Heart right ventricle (tissue), 16 donors: ENCODE measurements at places on chromosomes 2 and 18. TPM values are rescaled to one million over a fixed set of nuclear protein-coding genes. Genes with fewer than 3 reads are reported as not detected.

GRCh38 chr18:5941890-5942289 is 46.6 kb upstream of the TMEM200C start:
- H3K36me3 ChIP-seq: no peaks in the 10 kb centered on the region
- no peak overlapping the region for H3K27ac ChIP-seq
- no peak overlapping the region for H3K4me3 ChIP-seq
- H3K27me3 ChIP-seq: no peaks in the 10 kb centered on the region

DNA sequence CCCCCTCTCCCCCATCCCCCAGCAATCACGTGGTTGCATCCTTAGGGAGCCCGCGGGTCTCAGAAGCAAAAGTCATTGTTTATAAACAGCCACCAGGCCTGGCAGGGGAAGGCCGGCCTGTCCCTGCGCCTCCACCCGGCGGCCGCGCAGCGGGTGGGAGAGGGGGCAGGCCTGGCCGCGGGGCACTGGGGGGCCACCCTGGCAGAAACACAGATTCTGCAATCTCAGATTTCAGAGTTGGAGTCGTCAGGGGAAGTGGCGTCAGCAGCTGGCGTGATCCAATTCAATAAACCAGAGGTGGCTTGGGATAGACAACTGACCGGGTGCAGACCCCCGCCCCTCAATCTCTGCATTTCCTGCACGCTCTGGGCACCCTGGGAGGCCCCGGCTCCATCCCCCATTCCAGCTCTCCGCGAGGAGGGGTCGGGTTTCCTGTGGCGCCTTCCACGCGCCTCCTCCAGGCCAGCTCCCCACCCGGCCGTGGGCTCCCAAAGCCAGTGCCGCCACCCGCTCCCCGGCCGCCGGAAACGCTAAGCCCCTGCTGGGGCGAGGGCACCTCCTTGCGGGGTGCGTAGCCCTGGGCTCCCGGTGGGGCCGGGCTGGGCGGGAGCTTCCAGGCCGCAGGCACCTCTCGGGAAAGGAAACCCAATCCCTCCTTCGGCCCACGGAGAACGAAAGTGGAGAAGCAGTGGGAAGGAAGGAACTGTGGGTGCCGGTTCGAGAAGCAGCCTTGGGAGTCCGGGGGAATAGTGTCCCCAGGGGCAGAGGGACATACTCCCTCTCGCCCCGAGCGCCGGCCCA is 1.1 kb downstream of the BIN1 start:
- peak; percentile 47 for DNase-seq
- H3K27me3 ChIP-seq: no peaks in the 10 kb centered on the region
- peak overlapping the region; percentile 76 for H3K4me3 ChIP-seq
- H3K36me3 ChIP-seq: no peaks in the 10 kb centered on the region

- no peaks in the 10 kb centered on the region for H3K36me3 ChIP-seq
- H3K4me3 ChIP-seq: no peak overlapping the region
- H3K27ac ChIP-seq: no peak overlapping the region
Measured at GRCh38 chr18:9737472-9738121, 29.5 kb downstream of the RAB31 start.

DNA sequence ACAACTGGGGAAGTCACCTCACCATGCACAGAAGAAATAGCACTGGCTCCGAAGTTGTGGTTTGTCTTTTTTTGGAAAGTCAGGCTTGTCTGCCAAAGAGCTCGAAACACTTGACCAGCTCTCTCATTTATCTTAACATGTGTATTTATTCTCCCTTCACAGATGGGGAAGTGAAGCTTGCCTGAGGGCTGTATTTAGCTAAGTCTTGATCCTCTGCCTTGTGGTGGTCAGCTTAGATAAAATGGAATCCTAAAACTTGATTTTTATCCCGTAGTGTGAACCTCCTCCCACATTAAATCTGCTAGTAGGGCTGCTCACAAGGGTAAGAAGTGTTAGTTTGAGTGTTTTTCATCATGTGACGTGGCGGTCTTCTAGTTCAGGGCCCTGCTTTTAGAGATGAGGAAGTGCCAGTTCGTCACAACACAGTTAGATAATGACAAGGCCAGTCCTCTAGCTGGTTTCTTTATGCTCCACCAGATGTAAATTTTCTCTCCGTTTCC is 89.7 kb downstream of the TMEM247 start:
- peak overlapping the region; percentile 80 for H3K27ac ChIP-seq
- peaks cover 100% of the 10 kb centered on the region for H3K4me1 ChIP-seq
- no peak for DNase-seq
- no peak overlapping the region for H3K4me3 ChIP-seq

GRCh38 chr18:79010802-79011201 is 31.2 kb downstream of the SALL3 start:
- H3K4me1 ChIP-seq: no peaks in the 10 kb centered on the region
- H3K27me3 ChIP-seq: peaks cover 12% of the 10 kb centered on the region
- no peak overlapping the region for H3K4me3 ChIP-seq

- H3K27me3 ChIP-seq: no peaks in the 10 kb centered on the region
- H3K27ac ChIP-seq: no peak overlapping the region
- H3K4me1 ChIP-seq: peaks cover 1% of the 10 kb centered on the region
- H3K36me3 ChIP-seq: no peaks in the 10 kb centered on the region
- DNase-seq: no peak
Measured at GRCh38 chr18:48655508-48655907, 116.7 kb downstream of the CTIF start.

DNA sequence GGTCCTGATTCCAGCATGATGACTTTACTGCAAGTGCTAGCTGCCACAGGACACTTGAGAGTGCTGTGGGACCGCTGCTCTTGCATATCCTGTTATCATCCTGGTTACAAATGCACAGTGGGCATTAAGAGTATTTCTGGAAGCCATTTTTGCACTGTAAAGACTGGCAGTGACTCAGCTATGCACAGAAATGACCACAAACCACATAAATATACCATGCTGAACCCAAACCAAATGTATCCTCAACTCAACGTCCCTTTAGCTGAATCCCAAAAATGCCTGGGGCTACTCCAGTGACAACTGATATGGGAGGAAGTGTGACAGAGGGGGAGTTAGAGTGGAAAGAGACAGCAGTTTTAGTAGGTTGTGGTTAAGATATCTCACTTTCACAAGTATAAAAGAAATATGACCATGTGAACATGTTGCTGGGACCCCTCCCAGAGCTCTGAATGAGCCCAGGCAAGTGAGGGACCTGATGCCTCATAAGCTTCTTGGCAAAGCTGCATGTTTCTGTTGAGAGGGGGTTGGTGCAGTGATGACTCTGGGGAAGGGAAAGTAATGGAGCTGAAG is 37.3 kb downstream of the RHBDD1 start:
- no peaks in the 10 kb centered on the region for H3K36me3 ChIP-seq
- H3K27ac ChIP-seq: no peak overlapping the region
- no peak overlapping the region for H3K4me3 ChIP-seq
- no peaks in the 10 kb centered on the region for H3K27me3 ChIP-seq

DNA sequence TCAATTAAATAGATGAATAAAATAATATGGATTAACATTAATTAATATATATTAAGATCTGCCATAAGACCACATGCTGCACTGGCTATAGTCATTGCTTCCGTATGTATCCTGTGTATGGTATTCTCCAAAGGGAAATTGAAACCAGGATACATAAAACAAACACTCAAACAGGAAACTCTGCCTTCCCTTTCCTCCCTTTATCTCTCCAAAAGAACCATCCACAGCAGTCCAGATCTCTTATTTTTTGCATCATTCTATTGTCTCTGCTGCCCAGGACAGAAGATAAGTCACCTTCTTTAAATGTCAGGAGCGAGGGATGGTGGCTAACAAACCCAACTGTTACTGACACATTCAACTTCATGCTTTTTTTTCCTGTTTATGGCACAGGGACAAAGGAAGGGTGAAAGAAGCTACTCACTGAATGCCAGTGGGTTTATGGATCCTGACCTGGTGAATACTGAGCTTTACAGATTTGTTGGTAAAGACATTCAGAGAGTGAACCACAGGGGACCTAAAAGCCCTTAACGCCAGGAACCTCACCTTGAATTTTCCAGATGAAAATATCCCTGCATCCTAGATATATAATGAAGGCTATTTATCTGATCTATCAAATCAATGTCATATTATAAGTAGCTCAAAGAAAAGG is 67.5 kb downstream of the CSRNP3 start:
- H3K4me1 ChIP-seq: no peaks in the 10 kb centered on the region
- DNase-seq: no peak

DNA sequence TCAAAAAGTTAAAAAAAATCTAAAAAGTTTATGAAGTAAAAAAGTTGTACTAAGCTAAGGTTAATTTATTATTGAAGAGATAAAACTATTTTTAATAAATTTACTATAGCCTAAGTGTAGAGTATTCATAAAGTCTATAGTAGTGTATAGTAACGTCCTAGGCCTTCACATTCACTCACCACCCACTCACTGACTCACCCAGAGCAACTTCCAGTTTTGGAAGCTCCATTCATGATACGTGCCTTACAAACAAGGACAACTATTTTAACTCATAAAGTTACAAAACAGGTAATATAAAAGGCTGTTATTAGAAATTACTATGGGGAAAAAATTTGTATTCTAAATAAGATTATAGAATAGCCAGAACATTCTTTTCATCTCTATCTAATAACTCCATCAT is 158.9 kb upstream of the FN1 start:
- H3K27me3 ChIP-seq: no peaks in the 10 kb centered on the region
- no peaks in the 10 kb centered on the region for H3K36me3 ChIP-seq
- H3K27ac ChIP-seq: no peak overlapping the region
- no peaks in the 10 kb centered on the region for H3K4me1 ChIP-seq
- DNase-seq: no peak

GRCh38 chr2:54549917-54550518 is 93.9 kb downstream of the SPTBN1 start:
- H3K4me3 ChIP-seq: no peak overlapping the region
- no peaks in the 10 kb centered on the region for H3K27me3 ChIP-seq
- H3K27ac ChIP-seq: no peak overlapping the region
- H3K36me3 ChIP-seq: no peaks in the 10 kb centered on the region

DNA sequence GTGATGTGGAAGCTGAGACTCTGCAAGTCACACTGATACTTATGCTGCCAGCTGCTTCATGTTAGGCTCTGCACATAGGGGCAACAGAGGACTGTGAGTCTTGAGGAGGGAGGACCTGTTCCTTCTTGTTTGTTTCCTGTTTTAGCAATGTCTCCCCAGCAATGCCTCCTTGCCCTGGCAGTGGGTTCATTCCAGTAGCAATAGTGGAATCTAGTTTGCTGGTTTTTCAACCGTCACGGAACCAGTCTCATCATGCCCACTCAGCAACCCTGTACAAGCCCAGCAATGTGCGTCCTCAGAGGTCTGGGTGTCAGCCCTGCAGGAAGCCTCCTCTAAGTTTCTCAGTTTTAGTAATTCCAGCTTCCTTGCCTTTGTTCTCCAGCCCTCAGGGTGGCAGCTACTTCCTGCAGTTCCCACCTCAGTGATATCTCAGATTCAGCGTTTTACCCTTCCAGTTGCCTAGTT is 20.5 kb upstream of the ITGB6 start:
- DNase-seq: no peak
- H3K27me3 ChIP-seq: no peaks in the 10 kb centered on the region
- no peak overlapping the region for H3K27ac ChIP-seq
- peaks cover 2% of the 10 kb centered on the region for H3K4me1 ChIP-seq
- no peak overlapping the region for H3K4me3 ChIP-seq

- no peak for DNase-seq
- peaks cover 13% of the 10 kb centered on the region for H3K36me3 ChIP-seq
- H3K4me1 ChIP-seq: no peaks in the 10 kb centered on the region
- no peak overlapping the region for H3K27ac ChIP-seq
Measured at GRCh38 chr2:15331787-15332186, 229.3 kb downstream of the NBAS start.

GRCh38 chr2:45845566-45845965 is 194.1 kb downstream of the PRKCE start:
- H3K4me3 ChIP-seq: no peak overlapping the region
- no peaks in the 10 kb centered on the region for H3K27me3 ChIP-seq
- peaks cover 5% of the 10 kb centered on the region for H3K4me1 ChIP-seq
- H3K36me3 ChIP-seq: no peaks in the 10 kb centered on the region
- no peak overlapping the region for H3K27ac ChIP-seq

- H3K27ac ChIP-seq: no peak overlapping the region
- H3K4me1 ChIP-seq: no peaks in the 10 kb centered on the region
- no peaks in the 10 kb centered on the region for H3K36me3 ChIP-seq
- no peak overlapping the region for H3K4me3 ChIP-seq
- no peaks in the 10 kb centered on the region for H3K27me3 ChIP-seq
Measured at GRCh38 chr2:220157312-220157711, 529.9 kb downstream of the SLC4A3 start.

- peaks cover 7% of the 10 kb centered on the region for H3K4me1 ChIP-seq
- H3K4me3 ChIP-seq: no peak overlapping the region
- H3K36me3 ChIP-seq: no peaks in the 10 kb centered on the region
- no peak overlapping the region for H3K27ac ChIP-seq
- H3K27me3 ChIP-seq: no peaks in the 10 kb centered on the region
Measured at GRCh38 chr18:9421901-9422327, 53.4 kb upstream of the RALBP1 start.

- no peaks in the 10 kb centered on the region for H3K27me3 ChIP-seq
- no peak for DNase-seq
- no peaks in the 10 kb centered on the region for H3K36me3 ChIP-seq
Measured at GRCh38 chr2:162258686-162259085, 15.4 kb upstream of the FAP start.

- H3K36me3 ChIP-seq: peaks cover 22% of the 10 kb centered on the region
- no peak overlapping the region for H3K4me3 ChIP-seq
- DNase-seq: no peak
- no peaks in the 10 kb centered on the region for H3K27me3 ChIP-seq
- H3K27ac ChIP-seq: no peak overlapping the region
Measured at GRCh38 chr2:207930747-207931146, 94.6 kb downstream of the PLEKHM3 start.

DNA sequence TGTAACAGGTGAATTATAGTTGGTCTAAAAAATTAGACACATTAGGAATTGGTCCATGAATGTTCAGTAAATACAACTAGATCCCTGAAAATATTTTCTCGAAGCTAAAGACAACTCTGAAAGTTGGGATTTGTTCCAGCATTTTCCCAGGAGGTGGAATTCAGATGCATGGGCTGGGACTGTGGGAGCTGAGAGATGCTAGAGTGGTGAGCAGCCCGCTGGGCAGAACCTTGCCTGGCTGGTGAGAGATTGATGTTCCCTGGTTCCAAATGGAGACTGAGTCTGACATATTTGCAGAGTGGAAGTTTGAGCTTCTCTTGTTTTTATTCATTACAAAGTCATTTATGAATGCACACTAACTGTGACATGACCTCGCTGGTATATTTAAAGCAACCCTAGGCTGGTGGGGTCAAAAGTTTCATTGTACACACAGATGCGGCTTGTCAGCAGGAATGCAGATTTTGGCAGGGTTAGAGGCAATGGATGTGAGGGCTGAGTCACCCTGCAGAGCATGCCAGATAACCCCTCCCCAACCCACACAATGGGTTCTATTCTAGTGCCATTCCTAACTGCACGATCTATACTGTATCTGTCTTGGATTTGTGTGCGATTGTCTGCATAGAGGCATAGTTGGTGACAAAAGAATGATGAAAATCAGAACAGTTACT is 23.5 kb upstream of the TMEM178A start:
- no peak overlapping the region for H3K27ac ChIP-seq
- H3K27me3 ChIP-seq: no peaks in the 10 kb centered on the region
- no peaks in the 10 kb centered on the region for H3K36me3 ChIP-seq
- DNase-seq: peak; percentile 28

NEU2 gene
- total RNA-seq: not detected

TMEM247 gene
- not detected for total RNA-seq

GPR35 gene
- total RNA-seq: 0.63 TPM

SCN7A gene
- total RNA-seq: 30.2 TPM

CYBRD1 gene
- 55.7 TPM for total RNA-seq

TRAF3IP1 gene
- total RNA-seq: 8.3 TPM

CRYGD gene
- not detected for total RNA-seq

SERPINB12 gene
- not detected for total RNA-seq

CROCC2 gene
- not detected for total RNA-seq

PIK3C3 gene
- 34.6 TPM for total RNA-seq

STARD6 gene
- not detected for total RNA-seq

SERPINB5 gene
- total RNA-seq: not detected

MOGAT1 gene
- 0.64 TPM for total RNA-seq

C1GALT1C1L gene
- 1.5 TPM for total RNA-seq

ZAP70 gene
- total RNA-seq: 0.78 TPM
